ENCODE measurements at places on chromosomes 7 and 10.

DNA sequence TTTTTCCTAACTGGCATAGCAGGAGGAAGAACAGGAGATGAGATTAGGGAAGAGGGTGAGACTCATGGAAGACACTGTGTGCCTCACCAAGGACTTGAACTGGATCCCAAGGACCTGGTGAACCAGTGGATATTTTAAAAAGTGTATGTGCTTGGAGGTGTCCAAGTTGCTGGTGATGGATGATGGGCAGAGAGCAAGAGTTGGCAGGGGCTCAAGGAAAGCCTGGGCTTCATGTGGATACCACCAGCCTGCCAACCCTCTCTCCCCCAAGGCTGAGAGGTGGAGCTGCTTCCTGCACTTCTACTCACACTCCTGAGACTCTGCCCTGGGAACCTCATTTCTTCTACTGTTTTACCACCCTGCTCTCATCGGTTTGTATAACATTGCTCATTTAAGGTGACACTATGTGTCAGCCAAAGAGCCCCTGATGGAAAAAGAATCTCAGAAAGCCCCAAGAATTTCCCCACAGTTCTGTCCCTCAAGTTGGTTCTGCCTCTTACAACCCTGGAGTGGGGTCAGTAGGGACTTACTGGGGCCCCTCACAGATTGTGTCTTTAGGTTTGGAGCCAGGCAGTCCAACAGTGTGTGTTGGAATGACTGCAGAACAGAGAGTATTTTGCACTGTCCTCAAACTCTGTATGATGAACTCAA is 56.2 kb upstream of the PDCD4 start:
- DNase-seq = no peak

- no peak for DNase-seq
Measured at GRCh38 chr10:61475449-61475873, 22.3 kb upstream of the TMEM26 start.

DNA sequence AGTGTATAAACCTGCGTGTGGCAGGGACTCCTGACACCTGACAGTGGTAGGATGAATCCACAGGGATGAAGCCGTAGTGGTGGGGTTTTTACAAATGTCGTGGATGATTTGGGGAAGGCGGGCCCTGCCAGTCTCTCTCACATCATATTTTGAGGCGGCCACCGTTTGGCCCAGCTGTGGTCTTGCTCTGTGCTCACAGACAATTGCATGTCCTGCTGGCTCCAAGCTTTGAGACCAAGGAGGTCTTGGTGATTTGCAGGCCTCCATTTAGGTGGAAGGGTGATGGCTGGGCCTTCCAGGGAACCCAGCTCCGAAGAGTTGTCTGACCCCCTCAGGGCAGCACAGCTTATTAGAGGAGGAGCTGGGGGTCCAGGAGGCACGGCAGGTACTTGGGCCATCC is 151.1 kb upstream of the SHH start:
- DNase-seq = no peak

DNA sequence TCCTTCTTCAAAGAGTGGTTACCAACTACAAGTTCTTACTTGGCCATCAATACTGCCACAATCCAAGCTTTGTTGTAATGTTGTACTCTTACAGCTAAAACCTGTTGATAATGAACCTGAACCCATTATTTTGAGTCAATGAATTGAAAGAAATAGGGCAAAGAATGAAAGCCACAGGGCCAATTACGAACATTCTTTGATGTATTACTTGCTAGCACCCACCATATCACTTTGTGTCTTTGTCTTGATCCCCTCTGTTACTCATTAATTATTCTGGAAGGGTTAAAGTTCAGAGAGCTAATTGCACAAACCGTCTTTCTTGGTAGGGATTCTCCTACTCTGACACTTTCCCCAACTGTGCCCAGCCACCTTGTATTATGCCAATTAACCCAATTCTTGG is 53.2 kb upstream of the TFEC start:
- no peak for DNase-seq

- DNase-seq = no peak
Measured at GRCh38 chr7:39527296-39527695, 38.9 kb upstream of the YAE1 start.

- no peak for DNase-seq
Measured at GRCh38 chr10:51479711-51480110, 219.7 kb downstream of the CSTF2T start.

DNA sequence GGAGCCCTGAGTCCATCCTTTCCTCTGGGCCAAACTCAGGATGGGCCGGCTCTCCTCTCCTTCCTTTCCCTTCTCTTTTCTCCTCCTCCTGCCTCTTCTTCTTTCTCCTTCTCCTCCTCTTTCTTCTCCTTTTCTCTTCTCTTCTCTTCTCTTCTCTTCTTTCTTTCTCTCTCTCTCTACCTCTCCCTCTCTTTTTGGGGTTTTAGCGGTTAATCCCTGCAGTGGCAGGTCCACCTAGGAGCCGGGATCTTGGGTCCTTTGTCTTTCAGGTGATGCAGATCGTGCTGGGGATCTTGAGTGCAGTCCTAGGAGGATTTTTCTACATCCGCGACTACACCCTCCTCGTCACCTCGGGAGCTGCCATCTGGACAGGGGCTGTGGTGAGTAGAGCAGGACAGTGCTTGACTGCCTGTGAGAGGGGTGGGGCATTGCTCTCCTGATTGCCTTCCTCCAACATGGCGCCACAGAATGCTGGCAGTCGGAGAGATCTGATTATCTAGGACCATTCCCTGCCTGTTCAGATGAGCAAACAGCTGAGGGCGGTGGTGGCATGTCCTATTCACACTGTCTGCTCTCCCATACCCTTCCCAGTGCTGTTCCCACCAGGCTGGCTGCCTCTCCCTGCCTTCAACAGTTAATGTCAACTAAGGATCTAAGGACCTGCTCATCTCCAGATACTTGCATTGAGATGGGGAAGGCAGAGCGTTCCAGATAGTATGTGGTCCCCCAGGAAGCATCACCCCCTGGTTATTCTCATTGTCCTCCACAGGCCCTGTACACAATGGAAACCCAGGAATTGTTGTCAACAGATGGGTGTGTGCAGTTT is 1.6 kb downstream of the TMEM176A start:
- no peak for DNase-seq

- DNase-seq = no peak
Measured at GRCh38 chr7:157013101-157013500, 2.6 kb upstream of the MNX1 start.

DNA sequence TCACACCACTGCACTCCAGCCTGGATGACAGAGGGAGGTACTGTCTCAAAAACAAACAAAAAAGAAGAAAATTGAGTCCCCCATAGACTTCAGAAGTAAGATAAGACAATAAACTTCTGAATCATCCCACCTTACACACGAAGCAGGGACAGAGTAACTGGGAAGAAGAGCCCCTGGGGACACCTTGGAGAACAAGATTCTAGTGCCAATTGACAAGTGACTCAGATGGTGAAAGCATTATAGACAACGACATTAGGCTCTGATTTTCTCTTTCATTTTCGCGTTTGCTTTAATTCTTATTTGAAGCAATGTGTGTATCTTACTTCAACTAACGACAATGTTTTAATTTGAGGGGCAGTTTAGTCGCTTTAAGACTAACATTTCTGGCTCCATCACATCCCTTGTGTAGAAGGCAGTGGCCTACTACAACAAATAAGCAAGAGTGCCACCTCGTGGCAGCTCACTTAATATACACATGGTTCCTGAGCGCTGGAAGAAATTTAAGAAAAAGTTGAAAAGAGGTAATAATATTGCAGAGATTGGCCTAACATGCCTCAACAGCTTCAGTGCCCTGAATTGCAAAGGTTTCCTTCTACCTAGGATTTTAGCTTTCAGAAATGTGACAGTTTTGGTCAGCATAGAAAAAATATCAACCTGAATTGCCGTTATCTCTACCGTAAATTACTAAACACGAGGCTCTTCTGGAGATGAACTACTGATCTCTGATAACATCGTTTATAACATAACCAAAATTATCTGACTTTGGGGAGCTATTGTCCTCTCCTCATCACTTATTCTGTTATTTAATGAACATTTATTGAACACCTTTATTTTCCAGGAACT is 36.7 kb downstream of the ASNS start:
- no peak for DNase-seq

DNA sequence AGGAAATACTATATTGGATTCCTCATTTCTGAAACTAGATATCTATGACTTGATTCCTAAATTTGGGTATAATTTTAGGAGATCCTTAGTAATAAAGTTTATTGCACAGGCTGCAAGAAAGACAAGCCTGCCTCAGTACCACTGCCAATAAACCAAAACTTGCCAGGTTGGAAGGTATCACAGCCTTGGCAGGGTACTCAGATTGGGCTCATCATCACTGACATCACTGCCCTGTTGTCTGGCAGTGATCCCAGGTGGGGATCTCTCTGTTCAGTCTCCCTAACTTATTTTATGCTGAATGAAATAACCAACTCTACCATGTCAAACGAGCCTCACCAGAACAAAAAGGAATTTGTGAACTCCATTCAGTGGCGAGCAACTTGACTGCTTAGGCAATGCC is 18.8 kb downstream of the FIGNL1 start:
- DNase-seq = no peak

DNA sequence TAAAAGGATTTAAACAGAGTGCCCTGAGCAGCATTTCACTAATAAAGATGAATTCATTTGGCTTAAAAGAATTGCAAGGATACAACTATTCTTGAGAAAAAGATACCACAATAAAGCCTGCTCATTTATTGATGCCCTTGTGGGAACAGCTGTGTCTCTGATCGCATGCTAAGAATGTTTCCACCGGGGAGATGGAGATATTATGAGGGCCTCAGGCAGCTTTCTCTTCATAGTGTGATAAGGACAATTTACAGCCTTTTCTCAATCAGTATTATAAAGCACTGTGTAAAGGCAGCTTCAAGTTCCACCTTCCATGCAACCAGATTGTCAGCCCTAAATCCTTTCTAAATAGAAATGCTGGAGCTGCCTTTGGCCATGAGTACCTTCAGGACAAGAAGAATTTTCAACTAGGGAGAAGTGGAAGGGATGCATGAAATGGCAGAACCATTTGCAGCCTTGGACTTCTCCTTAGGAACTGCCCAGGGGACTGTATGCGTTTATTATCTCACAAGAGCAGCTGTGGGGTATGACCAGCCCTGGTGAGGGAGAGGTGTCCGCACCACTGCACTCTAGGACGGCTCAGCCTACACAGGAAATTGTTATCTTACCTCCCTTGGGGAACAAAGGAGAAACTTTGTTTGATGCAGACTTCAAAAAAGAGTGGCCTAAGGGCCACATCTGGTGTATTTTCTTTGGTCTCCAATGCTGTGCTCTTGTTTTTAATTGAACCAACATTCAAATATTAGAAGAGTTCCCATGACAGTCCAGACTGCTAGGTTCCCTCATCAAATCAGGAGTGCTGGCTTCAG is 116.9 kb upstream of the PCGF5 start:
- DNase-seq = no peak

DNA sequence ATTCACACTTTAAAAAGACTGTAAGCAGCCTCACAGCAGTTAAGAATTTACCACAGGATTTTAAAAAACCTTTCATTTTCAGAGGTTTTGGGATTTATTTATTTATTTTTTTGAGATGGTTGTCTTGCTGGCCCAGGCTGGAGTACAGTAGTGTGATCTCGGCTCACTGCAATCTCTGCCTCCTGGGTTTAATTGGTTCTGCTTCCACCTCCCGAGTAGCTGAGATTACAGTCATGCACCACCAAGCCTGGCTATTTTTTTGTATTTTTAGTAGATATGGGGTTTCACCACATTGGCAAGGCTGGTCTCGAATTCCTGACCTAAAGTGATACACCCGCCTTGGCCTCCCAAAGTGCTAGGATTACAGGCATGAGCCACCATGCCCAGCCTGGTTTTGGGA is 19.1 kb downstream of the MINDY4 start:
- DNase-seq = no peak

GRCh38 chr10:78491812-78492211 is 458.1 kb downstream of the RPS24 start:
- DNase-seq = no peak

- DNase-seq = no peak
Measured at GRCh38 chr7:92053312-92053711, 81.0 kb downstream of the CYP51A1 start.

DNA sequence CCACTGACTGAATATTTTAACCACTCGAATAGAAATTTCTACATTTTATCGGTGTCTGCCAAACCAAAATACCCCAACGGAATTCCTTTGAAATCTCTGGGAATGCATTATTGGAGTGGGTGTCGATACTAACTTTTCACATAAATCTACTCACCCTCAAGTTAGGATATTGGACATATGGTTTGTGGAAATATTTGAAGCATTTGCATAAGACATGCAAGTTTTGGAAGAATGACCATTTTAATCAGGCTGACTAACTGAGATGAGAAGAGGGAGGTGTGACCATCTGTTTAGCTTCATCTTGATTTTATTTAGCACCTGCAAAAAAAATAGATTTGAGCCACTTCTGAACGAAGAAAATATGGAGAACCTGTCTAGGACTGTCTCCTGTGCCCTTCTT is 61.2 kb downstream of the KLF6 start:
- no peak for DNase-seq

DNA sequence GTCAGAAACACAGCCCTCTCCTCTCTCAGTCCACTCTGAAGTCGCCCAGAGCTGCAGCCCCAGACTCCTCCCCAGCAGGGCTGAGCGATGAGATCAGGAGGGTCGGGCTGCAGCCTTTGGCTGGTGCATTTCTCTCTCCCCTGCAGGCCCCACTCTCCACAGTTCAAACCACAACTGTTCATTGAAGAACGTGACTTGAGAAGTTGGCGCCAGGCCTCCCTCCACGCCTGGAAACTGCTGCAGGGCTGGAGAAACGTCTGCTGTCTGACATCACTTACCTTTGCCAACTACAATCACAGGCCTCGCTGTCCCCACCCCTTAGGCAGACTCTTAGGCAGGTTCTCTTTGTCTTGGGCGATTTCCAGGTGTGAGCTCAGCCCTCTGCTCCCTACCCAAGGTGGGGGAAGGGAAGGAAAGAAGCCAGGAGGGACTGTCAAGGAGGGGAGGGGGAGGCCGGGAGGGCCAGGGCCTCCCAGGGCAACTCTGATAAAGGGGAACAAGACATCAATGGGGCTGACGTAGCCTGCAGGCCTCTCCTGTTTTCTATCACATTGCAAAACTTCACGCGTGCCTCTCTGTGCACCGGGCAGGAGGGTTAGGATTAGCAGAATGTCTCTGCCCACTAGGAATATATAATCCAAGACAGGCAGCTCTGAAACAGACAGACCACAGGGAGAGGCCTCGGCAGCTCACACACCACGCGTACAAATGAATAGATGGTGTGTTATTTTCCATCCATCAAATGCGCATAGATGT is 32.7 kb downstream of the CALML5 start:
- no peak for DNase-seq

GRCh38 chr10:48691812-48692528 is 7.3 kb downstream of the WDFY4 start:
- DNase-seq = no peak

All from C1 segment of cervical spinal cord (tissue), 14 donors.